Stomach (tissue), 19 donors: ENCODE measurements at places on chromosomes 7 and 10.

DNA sequence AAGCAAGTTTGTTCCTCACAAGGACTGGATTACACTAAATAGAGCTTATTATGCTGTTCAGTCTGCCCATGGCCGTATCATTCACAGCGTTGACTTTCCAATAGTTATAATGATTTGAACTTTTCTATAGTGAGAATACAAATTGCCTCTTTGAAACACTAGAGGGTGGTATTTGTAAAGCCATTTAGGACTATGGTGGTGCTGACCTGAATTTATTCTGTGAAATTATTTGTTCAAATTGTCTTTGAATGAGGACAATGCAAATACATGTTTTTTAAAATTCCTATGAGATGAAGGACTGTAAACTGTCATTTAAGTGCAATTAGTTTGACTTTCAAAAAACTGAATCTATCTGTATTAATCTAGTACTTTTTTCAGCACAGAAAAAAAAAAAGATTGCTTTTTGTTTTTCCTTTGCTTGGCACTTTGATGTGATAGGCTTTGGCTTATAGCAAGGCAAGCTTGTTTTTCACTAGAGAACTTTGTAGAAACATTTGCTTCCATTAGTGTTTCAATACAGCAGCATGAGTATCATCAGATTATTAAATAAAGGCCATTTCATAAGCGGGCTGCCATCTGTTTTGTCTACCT is 122.7 kb upstream of the TMEM229A start:
- DNase-seq, result peak; percentile 42

GRCh38 chr7:44460325-44460724 is 30.1 kb downstream of the NUDCD3 start:
- peak; percentile 47 for DNase-seq

DNA sequence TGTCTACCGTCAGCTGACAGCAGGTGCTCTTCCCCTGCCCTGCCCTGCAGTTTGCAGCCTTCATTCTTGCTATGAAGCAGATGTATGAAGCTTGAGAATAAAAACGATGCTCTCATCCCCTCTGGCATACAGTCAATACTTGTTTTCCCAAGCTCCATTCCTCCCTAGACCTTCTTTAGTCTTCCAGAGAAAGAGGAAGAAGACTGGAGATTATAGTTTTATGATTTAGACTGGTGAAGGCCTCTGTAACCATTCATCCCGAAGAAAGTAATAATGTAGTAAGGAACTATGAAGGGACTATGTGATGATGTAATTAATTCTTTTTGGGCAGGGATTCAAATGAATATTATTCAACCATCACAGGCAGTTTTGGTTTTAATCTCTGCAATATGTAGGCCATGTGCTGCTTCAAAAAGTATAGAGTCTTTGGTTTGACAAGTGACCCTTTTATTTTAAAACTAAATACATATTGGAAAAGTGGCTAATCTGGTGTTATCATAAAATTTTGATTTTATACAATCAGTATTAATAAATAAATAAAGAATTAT is 242.4 kb upstream of the KIAA1217 start:
- no peak for DNase-seq

DNA sequence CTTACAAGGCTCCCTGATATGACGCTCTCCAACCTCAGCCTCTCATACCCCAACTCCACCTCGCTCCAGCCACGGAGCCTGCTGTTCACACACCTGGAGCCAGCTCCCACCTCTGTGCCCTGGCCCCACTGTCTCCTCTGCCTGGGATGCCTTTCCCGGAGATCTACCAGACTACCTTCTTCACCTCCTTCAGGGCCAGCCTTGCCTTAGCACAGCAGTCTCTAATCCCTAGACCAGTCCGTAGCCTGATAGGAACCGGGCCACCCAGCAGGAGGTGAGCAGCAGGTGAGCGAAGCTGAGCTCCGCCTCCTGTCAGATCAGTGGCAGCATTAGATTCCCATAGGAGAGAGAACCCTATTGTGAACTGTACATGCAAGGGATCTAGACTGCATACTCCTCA is 23.2 kb upstream of the SMURF1 start:
- DNase-seq, result peak; percentile 27

- peak; percentile 61 for DNase-seq
Observed at GRCh38 chr10:95242581-95243317, 48.1 kb downstream of the PDLIM1 start.

DNA sequence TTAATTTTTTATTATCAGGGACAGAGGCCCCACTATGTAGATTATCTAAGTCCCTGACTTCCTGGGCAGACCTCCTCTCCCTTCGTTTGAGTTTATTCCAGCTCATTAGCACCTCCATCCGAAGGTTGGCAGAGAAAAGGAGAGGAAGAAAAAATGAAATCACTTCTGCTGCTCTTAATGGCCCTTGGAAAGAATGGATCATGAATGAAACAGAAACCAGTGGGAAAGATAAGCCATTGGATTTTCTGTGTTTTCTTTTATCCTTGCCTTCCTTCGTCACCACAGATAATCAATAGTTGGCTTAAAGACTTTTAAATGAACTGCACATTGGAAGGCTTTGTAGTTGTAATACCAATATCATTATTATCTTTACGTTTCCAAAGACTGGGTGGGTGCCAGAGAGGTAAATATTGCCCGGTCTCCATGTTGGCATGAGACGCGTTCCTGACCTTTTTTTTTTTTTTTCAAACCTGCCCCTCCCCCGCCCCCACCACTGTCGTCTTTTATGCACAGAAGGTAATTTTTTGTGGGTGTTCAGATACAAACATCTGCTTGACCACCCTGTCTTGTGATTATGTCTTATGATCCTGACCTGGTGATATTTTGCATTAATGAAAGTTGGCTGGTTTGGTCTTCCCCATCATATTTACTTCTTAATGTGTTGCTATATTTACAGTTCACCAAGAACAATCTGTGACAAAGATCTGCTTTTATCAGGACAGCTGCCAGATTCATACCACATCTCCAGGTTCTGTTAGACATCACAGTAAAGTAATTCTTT is 116.8 kb downstream of the ARID5B start:
- peak; percentile 44 for DNase-seq

DNA sequence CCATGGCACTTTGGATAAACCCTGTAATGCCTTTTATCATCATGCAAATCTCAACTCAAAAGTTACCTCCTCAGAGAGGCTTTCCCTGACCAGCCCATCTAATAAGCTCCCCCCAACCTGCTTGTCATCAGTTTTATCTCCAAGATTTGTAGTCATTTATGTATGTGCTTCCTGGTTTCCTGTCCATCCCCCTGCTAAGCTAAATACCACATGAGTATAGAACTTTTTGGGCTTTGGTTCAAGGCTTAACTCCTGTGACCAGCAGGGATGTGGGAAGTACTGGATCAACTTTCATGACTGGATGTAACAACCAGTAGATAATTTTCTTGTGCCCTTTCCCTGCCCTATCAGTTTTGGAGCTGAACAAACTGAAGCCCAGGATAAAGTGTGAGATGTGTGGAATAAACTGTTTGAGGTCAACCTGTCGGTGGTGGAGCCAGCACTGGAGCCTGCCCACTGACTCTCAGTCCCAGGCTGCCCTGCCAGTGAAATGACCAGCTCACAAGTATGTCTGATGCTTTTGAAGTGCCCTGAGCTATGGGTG is 148.6 kb downstream of the CYP26A1 start:
- DNase-seq, result no peak

GRCh38 chr7:46153951-46154787 is 233.1 kb upstream of the IGFBP3 start:
- DNase-seq, result no peak

DNA sequence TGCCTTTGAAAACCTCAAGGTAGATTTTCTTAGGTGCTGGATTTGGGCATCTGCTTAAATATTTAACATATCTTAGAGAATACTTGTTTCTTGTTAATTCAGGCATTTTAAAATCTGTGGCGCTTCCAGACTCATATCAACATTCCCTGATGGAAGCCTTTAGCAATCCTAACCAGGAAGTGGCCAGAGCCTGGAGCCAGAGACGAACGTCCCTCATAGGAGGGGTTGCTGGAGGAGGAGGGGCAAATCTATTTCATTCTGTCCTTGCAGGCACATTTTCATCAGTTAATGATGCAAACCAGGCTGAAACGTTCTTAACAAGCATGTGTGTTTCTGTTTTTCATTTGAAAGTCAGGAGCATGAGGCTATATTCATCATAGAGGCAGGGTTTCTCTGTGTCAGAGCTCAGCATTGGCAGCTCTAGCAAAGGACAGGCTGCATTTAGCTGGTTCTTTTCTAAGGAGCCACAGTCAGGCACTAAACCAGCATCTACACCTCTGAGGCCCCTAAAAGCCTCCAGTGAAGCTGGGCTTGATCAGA is 17.8 kb upstream of the IFIT2 start:
- DNase-seq, result no peak

DNA sequence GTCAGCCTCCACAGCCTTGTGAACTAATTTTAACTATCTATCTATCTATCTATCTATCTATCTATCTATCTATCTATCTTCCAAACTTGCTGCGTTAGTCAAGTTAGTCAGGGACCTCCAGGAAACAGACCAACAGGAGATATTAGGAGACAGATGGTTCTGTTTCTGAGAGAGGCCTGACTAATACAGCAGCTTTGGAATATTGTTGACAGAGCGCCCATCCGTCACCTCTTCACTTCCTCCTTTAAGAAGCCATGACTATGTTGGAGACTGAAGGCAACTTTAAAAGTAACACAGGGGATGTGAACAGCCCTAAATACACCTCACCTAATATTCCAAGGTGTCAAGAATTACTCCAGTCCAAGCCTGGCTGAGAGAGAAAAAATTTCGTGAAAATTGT is 280.9 kb upstream of the IGFBP3 start:
- no peak for DNase-seq

GRCh38 chr10:109924087-109924486 is 776 bp upstream of the XPNPEP1 start:
- DNase-seq, result no peak

GRCh38 chr7:142711746-142712616 is 37.3 kb upstream of the PRSS1 start:
- no peak for DNase-seq

- DNase-seq, result no peak
Observed at GRCh38 chr7:48046458-48046857, 11.1 kb downstream of the C7orf57 start.

GRCh38 chr10:35040760-35041501 is 49.2 kb downstream of the CUL2 start:
- peak; percentile 7 for DNase-seq

DNA sequence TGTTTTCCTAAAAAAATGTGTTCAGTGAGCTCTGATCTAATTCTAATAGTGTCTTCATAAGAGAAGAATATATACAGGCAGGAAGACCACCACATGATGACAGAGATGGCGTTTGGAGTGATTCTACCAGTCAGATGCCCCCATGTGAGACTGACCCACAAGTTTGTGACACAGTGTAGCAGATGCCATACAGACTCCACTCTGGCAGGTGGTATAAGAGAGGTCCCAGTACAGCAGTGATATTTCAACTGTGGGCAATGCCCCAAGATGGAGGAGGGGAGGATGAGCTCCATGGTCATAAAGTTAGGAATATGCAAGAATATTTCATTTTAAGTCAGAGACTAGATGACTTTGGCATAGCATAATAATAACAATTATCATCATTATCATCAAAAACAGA is 1022.6 kb downstream of the KCNMA1 start:
- no peak for DNase-seq

- no peak for DNase-seq
Observed at GRCh38 chr10:36194276-36194675, 552.2 kb upstream of the FZD8 start.

DNA sequence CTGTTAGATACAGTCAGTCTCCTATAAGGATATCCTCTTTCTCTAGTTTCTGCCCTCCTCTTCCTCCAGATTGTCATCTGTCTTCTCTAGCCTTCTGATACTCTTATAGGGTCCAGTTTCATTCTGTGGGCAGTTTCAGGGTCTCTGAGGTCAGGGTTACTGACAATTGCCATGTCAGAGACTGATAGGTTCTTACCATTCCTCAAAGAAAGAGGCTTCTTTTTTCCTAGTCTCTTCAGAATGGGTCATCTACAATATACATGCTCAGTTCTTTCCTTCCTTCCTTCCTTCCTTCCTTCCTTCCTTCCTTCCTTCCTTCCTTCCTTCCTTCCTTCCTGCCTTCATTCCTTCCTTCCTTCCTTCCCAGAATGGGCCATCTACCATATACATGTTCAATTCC is 48.1 kb upstream of the TAS2R16 start:
- DNase-seq, result no peak

DNA sequence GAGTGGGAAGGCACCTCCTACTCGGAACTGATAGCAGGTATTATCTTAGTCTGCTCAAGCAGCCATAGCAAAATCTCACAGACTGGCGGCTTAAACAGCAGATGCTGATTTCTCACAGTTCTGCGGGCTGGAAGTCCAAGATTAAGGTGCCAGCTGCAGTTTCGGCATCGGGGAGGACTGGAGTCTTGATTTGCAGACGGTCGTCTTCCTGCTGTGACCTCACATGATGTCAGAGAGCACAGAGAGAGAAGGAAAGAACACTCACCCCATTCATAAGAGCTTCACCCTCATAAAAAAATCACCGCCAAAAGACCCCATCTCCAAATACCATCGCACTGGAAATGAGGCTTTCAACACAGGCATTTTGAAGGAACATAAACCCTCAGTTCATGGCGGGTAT is 216.5 kb upstream of the PITRM1 start:
- no peak for DNase-seq

GRCh38 chr7:157397731-157398691 is 61.2 kb downstream of the DNAJB6 start:
- DNase-seq, result peak; percentile 48

DNA sequence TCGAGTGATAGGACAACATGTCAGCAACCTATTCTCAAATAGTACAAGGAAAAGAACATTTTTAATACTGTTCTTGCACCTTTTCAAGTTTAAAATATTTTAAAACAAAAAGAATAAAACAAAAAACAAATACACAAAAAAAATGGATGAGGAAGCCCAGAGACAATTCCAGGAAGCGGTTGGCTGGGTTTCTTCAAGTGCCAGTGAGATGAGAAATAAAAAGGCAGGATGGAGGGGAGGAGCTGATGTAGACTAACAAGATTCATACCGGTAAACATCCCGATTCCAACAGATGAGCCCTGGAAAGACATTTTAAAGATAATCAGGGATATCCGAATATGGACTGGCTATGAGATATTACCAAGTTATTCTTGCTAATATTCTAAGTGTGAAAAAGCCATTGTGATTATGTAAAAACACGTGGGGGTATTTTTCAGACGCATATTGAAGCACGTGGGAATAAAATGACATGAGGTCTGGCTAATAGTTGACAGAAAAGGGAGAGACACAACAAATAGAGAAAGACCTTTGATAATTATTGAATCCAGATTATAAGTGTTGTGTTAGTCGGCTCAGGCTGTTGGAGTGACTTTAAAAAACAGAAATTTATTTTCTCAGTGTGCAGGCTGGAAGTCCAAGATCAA is 101.3 kb upstream of the LRRC4 start:
- no peak for DNase-seq

GRCh38 chr7:9945131-9945530 is 1028.5 kb upstream of the PHF14 start:
- no peak for DNase-seq

GRCh38 chr10:637771-638195 is 51.7 kb downstream of the DIP2C start:
- DNase-seq, result no peak

DNA sequence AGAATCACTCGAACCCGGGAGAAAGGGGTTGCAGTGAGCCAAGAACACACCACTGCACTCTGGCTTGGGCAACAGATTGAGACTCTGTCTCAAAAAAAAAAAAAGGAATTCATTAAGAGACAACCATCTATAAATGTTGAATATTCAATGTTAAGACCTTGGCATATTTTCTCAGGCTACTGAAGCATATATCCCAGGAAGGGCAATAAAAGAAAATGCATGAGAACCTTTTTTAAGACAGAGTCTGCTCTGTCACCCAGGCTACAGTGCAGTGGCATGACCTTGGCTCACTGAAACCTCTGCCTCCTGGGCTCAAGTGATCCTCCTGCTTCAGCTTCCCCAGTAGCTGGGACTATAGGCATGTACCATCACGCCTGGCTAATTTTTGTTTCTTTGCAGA is 165.0 kb downstream of the JMJD1C start:
- DNase-seq, result no peak
